Activated CD8-positive, alpha-beta memory T cell treated with anti-CD3 and anti-CD28 coated beads, Interleukin-2, amount 50 U/mL, for 4 hours (primary cell): ENCODE measurements at places on chromosomes 1 and 21.

DNA sequence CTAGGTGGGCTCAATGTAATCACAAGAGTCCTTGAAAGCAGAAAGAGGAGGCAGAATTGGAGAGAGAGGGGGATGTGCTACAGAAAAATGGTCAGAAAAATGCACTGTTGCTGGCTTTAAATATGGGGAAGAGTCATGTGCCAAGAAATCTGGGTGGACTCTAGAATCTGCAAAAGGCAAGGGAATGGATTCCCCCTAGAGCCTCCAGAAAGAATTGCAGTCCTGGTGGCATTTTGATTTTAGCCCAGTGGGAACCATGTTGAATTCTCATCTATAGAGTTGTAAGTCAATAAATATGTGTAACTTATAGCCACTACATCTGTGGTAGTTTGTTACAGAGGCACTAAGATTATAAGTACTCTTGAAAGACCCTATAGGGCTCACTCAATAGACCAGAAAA lies 210.3 kb downstream of the ASTN1 start:
- no peak for DNase-seq

GRCh38 chr1:224181453-224181810 lies 1.6 kb upstream of the DEGS1 start:
- DNase-seq: no peak

- DNase-seq: peak; percentile 34
Observed at GRCh38 chr1:27726173-27727044, 648 bp downstream of the FAM76A start.

DNA sequence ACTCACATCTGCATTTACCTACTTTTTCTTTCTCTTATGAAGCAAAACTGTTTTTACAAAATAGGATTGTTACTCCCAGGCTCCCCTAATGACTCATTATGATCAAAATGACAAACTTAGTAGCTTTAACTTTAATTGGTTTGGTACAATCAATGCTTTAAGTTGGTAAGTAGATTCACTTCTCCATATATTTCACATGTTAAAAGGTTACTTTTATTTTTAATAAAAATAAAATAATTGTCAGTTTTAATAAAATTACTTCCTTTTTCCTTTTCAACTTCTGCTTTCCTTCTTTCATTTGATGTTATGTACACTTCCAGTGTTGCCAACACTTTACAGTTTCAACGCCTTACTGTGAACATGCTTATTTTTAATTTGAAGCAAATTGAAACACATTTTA lies 477.6 kb downstream of the SETD4 start:
- no peak for DNase-seq

DNA sequence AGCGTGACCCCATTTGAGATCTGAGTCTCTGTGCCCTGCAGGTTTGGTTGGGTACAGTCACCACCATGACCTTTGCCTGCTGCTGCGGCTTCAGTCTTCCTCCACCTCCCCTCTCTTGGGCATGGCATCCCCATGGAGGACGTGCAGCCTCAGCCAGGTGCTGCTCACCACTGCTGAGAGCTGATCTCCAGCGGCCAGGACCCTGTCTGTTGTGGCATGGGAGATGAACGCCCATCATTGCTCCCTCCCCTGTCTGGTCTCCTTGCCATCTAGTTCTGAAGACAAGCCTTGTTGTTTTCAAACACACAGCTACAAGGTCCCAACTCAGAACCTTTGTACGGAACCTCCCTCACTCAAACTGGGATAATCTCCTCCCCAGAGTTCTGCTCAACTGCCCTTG lies 19.2 kb upstream of the PKP1 start:
- no peak for DNase-seq

- no peak for DNase-seq
Observed at GRCh38 chr1:36530261-36530660, 47.5 kb upstream of the CSF3R start.

DNA sequence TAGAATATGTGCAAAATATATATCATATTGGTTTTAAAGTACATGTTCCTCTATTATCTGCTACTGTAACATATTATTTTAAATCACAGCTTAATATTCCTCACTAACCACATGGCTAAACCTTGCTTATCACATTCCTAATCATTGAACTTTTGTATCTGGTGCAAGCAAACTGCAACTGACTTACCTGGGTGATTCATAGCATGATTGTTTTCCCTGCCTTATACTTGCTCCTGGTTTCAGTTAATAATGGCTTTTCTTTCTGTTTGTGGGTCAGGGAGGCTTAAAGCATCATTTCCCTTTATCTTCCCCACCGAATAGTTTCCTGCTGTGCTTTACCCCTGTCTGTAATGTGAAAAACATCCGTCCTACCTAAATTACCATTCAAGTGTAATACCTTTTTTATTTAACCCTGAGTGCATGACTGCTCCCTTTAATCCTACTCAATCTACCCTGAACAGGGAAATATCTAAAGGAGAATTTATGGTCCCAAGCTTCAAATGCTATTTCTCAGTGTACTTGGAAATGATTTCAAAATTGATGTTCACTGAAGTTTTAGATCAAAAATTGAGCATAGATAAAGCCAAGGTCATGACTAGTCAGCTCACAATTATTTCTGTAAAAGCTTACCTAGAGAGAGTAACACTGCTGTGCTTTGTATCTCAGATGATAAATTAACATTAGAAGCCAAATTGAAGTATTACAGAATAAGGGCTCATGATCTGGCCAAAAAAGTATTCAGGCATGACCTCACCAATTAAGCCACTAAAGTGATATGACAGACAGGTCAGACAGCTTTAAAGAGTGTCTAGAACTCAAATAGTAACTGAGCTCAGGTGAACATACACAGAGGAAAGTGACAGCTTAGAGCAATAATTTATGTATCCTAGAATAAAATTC lies 507.1 kb downstream of the BRINP3 start:
- DNase-seq: no peak

DNA sequence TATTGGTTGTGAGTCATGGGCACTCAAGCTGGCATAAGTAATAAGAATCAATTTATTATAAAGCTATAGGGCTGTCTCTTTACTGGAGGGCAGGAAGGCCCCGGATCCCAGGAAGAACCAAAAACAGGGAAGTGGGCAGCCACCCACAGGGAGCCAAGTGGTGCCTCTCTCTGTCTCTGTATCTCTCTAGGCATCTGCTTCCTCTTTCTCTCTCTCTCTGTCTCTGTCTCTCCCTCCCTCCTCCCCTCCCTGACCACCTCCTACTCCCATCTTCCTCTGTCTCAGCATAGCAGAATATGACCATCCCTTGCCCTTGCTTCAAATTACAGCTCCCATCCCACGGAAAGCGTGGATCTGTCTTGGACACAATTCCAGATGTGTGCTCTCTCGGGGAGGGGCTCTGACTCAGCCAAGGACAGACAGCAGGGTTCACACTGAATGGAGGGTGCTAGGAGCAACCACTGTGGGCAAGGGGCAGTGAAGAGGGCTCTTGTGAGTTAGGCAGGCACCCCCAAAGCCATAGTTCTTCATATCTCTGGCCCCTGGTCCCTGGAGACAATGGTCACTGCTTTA lies 80.4 kb upstream of the LPGAT1 start:
- no peak for DNase-seq

DNA sequence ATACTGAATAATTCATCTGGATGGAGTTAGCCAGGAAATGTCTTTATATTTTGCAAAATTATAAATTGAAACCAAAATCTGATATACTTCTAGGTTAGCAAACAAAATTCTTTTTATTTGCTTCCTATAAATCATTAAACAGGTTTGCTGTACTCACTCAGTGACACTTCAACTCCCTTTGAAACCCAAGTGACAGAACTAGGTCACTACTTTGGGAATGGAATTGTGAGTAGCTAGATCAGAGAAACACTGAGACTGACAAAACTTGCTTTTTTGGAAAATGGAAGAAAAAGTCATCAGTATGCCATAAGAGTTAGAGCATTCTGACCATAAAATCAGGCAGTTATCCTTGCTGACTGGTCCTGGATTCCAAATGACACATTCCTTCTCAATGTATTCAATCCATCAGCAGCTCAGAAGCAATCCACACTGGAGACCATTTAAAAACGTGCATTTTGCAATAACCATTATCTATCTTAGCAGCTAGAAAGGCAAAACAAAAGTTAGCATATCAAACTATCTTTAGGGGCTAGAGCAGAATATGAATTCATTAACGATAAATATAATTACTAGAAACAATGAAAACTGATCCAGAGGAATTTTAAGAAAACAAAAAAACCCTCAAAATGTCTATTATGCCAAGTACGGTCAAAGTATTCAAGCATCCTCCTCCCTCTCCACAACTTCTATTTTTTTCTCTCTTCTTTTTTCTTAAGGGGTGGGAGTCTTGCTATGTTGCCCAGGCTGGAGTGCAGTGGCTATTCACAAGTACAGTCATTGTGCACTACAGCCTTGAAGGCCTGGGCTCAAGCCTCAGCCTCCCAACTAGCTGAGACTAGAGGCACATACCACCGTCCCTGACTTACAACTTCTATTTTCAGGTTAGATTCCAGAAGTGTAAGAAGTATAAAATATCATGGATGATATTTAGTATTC lies 60.1 kb downstream of the HNRNPR start:
- DNase-seq: no peak

- no peak for DNase-seq
Observed at GRCh38 chr1:162386292-162387225, 5.0 kb downstream of the C1orf226 start.

DNA sequence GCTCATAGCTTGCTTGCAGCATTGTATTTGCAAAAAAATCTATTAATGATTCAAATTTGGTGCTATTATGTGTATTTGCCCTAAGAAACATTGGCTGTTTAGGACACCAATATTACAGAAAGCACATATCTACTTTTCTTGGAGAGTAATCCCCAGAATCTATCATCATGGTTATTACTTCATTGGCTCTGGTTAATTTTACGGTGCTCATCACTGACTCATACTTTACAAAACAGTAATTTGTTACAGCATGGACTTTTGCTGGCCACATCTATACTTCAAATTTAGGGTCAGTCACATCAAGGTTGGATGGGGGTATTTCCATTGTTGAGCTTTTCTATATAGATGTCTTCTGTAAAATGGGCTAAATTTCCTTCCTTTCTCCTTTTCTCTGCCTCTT lies 45.7 kb downstream of the SH3GLB1 start:
- DNase-seq: no peak

GRCh38 chr1:2032737-2033136 lies 13.6 kb downstream of the GABRD start:
- DNase-seq: no peak

DNA sequence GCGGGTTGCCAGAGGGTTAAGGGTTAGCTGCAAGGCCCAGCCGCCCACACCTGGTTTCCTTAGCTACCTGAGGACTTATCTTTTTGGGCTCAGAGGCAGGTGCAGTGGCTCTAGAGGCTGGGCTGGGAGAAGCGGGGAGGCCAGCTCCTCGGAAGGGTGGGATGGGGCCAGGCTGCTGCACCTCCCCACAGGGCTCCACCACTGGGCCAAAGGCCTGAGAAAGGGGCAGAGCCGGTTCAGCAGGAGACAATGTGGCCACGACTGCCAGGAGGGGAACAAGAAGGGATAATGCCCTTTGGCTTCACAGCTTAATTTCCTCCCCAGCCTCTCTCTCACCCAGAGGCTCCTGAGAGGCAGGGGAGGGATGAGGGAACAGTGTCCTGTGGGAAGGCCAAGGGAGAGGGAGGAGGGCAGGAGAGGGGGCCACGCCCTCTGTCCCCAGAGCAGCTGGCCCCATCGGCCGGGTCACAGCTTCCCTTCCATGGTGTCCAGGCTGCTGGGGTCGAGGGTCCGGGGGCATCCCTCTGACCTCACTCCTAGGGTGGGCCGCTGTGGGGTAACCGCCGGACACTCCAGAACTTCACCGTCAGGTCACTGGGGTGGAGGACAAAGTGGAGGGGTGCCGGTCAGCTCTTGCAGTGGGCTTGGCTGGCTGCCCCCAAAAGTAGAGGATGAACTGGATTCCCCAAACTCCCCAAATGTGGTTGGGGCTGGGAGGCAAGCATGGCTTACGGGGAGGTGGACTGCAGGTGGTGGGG lies 50.4 kb downstream of the KIF21B start:
- no peak for DNase-seq

- no peak for DNase-seq
Observed at GRCh38 chr1:192639607-192640368, 3.8 kb downstream of the RGS13 start.

- DNase-seq: no peak
Observed at GRCh38 chr1:57311006-57311405, 112.9 kb downstream of the DAB1 start.

- DNase-seq: no peak
Observed at GRCh38 chr1:225754940-225755641, 22.5 kb upstream of the SRP9 start.

DNA sequence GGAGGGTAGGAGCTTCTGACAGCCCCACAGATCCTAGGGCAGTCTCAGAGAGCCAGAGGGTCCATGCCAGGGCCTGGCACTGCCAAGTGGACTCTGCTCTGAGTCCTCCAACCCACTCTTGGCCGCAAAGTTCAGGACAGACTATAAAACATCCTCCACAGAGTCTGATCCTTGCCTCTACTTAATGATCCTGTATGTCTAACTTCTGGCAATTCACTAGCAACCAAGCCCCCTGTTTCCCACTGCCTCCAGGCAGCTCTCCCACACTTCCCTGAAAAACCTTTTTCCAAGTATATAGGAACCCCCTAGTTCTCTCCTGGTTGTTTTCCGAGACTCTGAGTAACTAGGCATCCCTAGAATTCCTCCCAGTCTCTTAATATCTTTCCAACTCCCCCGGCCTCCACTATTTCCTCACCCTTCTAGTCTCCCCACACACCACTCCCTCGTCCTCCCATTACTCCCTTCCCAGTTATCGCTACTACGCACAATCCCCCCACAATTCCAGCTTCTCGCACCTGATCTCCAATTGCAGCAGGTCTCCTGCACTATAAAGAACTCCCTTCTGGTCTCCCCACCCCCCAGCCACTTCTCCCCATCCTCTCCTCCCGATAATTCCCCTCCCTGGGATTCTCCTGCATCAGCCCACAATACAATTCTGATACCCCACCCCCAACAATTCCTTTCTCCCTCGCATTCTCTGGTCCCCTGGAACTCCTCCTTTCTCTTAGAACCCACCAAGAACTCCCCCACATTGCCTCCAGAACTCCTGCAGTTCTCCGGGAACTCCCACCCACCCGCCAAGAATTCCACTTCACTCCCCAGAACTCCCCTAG lies 574 bp downstream of the IGSF9 start:
- no peak for DNase-seq

DNA sequence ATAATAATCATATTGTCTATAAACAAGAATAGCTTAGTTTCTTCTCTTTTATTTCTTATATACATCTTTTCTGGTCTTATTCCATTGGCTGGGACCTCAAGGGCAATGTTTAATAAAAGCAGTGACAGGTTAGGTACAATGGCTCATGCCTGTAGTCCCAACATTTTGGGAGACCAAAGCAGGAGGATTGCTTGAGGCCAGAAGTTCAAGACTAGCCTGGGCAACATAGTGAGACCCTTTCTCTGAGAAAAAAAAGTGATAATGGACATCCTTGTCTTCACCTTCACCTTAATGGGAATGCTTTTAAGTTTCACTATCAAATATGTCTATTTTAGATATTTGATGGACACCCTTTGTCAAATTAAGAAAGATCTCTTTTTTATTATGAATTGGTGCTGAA lies 8.1 kb downstream of the B3GALT5 start:
- no peak for DNase-seq

DNA sequence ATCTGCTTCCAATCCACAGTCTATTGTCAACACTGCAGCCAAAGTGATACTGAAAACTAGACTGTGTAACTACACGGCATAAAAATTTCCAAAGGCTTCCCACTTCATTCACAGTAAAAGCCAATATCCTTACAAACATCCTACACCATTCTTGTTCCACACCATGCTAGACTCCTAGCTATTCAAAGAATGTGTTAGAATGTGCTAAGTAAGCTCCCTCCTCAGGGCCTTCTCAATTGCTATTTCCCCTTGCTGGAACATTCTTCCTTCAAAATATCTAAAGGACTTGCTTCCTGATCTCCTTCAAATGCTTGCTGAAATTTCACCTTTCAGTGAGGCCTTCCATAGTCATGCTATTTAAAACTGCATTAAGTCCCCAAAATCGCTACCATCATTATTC lies 228.1 kb downstream of the AKT3 start:
- DNase-seq: no peak
